ENCODE measurements at places on chromosomes 7 and 10.

DNA sequence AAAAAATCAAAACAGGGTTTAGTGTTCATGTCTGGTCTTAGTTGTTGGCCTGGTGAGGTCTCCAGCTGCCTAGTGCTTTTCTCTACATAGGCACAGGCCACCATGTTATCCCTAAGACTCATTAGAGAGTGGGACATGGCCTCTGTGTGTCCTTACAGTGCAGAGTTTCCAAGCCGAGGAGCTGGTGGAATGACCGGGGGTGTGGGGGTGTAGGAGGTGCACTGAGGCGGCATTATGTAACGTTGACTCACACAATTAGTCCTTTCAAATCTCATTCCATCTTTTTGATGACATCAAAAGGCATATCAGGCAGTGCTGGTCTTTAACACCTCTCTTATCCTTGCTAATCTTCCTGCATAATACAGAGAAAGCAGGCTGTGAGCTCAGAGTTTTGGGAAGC is 71.3 kb downstream of the MTPN start:
- no peak for DNase-seq

- no peak for DNase-seq
These were observed 28.1 kb upstream of the NCAPG2 start for GRCh38 chr7:158732494-158733219.

DNA sequence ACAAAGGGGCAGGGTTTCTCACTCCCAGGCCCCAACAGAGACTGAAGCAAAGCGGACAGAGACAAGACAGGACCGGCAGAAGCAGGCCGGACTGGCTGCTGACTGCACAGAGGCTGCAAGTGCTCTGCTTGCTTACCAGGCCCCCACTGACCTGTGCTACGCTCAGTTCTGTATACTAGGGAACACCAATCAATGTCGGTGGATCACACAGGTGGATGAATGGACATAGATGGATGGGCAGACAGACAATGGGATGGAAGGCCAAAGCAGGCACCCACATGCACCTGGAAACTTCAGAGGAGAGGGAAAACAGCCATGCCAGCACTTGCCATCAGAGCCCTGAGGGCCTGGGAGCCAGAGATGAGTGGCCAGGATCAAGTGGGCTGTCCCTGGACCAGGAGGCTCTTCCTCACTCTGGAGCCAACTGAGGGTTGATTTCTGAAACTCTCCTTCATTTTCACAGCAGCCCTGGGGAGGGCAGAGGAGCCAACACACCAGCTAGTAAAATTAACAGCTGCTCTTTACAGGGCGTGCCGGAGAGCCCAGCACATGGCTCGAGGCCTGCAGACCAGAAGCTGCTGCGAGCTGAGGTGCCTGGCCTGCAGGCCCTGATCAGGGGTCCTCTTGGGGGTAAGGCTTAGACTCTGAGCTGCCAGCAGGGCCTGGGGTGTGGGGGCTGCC is 243.6 kb downstream of the KCNMA1 start:
- no peak for DNase-seq

GRCh38 chr10:73168465-73168803 is 515 bp downstream of the FAM149B1 start:
- DNase-seq = peak; percentile 20

- DNase-seq = no peak
These were observed 111.7 kb upstream of the STARD3NL start for GRCh38 chr7:38066391-38066790.

- peak; percentile 86 for DNase-seq
These were observed 101.2 kb downstream of the DYNC2I1 start for GRCh38 chr7:158957510-158957906.

- peak; percentile 31 for DNase-seq
These were observed 82.2 kb downstream of the TSPAN12 start for GRCh38 chr7:120775755-120776154.

GRCh38 chr7:85634951-85635350 is 448.1 kb upstream of the SEMA3D start:
- no peak for DNase-seq

- peak; percentile 94 for DNase-seq
These were observed 24.0 kb downstream of the COL26A1 start for GRCh38 chr7:101386558-101387231.

GRCh38 chr10:42790835-42791234 is 8.2 kb downstream of the BMS1 start:
- no peak for DNase-seq

DNA sequence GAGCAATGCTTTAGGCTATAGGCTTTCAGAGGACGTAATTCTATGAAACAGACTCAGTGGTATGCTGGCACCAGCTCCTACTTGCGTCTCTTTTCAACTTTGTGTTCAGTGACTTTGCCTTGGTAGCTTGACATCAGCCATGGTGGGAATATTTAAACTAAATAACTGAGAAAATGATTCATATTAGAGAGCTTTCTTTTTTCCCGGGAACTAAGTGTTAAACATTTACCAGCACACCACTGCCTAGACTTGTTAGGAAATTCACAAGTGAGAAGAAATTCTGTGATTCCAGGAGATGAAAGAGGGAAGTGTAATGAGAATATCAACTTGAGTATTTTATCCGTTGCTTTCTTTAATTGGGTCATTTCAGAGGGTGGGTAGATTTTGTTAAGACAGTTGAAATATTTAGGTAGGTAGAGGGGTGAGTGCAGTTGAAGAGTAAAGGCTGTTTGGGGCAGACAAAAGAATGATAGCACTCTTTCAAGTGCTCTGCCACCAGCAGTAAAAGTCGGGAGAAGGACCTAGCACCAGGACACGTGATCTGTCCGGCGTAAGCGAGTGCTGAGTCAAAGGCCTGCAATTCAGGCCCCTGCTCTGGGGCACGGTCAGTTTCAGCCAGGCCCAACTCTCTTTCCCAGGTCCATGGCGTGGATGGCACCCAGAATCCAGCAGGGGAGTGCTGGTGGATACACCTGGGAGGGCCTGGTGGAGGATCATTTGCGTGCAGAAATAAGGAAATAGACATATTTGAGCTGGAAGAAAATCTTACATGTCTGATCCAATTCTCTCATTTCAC is 206.3 kb downstream of the SNX10 start:
- DNase-seq = no peak

GRCh38 chr10:105183536-105183935 is 542.4 kb downstream of the SORCS3 start:
- DNase-seq = no peak

- no peak for DNase-seq
These were observed 74.9 kb downstream of the CTBP2 start for GRCh38 chr10:125085258-125086054.

DNA sequence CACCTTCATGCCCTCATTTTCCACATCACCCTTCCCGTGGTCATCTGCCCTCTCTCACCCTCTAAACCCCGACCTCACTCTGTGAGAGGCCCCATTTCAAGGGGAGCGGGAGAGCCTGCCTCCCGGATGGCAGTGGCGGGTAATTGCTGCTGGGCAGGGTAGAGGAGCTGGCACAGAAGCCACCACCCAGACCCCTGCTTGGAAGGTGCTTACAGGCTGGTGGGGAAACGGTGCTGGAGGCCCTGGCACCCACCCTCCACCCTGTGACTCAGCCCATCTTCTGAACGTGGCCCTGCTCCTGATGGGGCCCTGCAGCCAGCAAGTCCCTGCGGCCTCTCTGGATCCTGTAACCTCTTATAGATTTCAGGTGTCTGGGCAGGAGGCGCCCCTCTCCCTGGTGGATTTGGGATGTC is 10.6 kb upstream of the PWWP2B start:
- DNase-seq = no peak

DNA sequence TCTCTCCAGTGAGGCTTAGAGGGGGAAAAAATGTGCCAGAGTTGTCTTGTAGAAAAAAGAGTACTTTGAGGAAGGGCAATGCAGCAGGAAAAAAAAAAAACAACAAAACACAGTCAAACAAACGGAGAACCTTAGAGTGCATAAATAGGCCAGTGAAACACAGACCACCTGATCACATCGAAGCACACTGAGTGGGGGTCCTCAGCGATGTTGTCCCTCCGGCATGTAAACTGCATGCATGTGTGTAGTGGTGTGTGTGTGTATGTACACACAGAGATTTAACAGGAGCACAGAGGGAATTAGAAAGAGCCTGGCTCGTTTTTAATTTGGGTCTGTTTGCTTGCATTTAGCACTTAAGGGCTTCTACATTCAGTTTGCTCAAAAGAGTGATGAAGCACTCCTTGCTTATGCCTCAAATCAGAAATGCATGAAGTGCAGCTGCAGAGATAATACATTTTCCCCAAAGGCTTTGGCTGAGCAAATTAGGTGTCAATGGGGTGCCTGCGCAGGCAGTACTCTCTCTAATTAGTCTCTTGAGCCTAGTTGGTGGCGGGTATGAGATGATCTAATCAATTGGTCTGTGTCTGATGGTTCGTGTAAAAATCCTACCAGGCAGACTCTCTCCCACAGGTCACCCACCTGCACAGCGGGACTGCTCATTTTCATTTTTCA is 62.7 kb upstream of the FZD1 start:
- DNase-seq = no peak

DNA sequence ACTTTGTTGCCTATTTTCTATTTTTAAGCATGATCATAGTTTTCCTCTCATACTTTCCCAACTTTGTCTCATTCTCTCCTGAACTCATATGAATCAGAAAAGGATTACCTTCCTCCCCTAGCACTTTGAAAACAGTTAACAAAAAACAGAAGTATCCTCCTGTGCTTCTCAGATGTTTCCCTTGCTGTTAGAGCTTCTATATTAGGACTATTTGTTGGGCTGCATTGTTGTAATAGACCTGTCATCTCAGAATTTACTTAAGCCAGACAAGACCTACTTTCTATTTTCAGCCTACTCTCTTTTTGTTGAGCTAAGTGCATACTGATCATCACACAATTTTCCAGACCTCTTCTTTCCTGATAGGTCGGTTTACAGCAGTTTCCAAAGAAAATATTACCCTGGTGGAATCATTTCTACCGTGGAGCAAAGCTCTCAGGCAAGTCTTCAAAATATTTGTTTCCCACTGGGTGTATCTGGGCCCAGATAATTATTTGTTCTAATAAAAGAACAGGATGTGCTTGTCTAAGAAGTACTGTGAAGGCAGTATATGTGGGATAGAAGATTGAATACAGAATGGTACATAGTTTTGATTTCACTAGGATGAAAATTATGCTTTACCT is 411.9 kb upstream of the KLF6 start:
- no peak for DNase-seq

- DNase-seq = peak; percentile 0
These were observed 20.9 kb upstream of the CYP26C1 start for GRCh38 chr10:93039721-93040120.

DNA sequence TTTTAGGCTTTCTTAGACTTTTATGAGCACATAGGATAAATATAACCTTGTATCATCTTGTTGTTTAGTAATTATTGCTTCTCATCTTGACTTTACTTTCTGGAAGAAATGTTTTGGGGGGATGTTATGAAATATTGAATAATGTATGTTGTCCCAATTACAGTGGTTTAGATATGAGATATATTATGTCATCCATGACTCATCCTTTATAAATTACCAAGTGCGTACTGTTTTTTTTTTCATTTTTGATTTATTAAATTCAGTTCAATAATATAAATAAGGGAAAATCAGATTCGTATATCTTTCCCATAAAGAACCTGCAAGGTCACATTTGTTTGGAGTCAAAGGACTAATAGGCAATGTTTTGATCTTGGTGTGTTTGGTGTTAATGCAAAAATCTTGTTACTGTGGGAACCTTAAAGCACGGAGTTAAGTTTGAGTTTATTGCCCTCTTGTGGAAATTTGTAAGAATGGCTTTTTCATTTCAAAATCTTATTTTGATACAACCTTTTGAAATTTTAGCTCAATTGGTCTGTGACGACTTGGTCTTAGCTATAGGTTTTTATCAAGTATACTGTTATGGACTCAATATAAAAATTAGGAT is 108.6 kb downstream of the SRI start:
- peak; percentile 46 for DNase-seq

DNA sequence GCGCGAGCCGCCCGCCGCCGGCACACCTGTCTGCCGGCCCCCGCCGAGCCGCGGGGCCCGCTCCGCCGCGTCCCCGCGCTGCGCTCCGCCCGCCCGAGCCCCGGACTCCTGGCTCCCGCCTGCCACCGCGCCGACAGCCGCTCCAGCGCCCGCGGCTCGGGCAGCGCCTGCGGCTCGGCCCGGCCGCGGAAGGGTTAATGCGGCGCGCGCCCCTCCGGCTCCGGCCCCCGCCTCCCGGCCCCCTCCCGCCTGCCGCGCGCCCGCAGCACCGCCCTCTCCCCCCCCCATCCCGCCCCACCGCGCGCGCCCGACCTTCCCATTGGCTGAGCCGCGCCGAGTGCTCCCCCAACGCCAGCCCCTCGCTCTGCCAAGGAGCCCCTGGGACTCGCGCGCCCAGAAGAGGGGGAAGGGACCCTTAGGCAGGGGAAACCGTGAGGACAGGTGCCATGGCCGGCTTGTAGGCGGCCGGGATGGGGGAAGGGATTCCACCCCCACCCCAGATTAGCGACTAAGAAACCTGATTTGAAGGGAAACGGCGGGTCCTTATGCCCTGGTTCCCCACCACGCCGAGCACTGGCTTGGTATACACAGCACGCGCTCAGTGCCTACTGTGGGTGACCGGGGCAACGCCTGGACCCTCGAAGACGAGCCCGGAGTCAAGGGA is at the start of gene KCNH2:
Gene KCNH2, minus strand, starts transcription at position 196 of the 664 bp plus-strand sequence. CDS start 408 bp downstream, outside the sequence.
- peak; percentile 83 for DNase-seq

DNA sequence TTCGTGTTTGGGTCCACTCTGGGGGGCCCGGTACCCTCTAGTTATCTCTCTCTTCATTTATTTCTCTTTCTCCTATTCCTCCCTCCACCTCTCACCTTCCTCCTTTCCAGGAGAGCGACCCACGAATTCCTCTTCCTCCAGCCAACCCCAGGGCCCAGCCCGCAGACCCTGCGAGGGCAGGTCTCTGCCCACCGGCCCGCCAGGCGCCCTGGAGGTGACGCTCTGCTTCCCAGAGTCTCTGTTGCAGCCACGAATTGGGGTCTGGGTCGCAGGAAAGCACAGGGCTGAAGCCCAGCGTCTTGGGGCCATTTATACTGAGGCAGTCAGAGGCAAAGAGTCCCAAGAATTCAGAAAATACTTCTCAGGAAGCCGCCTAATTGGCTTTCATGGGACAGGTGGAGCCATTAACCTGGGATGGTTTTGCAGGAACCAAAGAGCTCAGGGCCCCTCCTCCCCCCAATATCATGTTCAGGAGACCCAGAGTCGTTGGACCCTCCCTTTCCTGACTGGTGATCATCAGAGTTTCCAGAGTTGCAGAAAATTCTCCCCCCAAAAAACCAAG is 2.7 kb upstream of the EN2 start:
- DNase-seq = no peak

- DNase-seq = no peak
These were observed 26.1 kb upstream of the ADD3 start for GRCh38 chr10:109981650-109982049.

GRCh38 chr7:51357821-51358220 is 41.2 kb upstream of the COBL start:
- no peak for DNase-seq

- DNase-seq = no peak
These were observed 5.2 kb downstream of the CCNY start for GRCh38 chr10:35341521-35341920.
